ENCODE measurements at places on chromosomes 12 and 14. TPM values are rescaled to one million over a fixed set of nuclear protein-coding genes. Genes with fewer than 3 reads are reported as not detected.

The FAM90A1 gene
- not detected for total RNA-seq

The KRT81 gene
- not detected for total RNA-seq

The FGD4 gene
- total RNA-seq: 13.5 TPM

The GLIPR1L1 gene
- total RNA-seq: not detected

The GNB3 gene
- total RNA-seq: 0.83 TPM
